ENCODE measurements at places on chromosomes 12 and 14.
A peak's percentile ranks its signal among the peaks of the same experiment; 100 is the strongest.

GRCh38 chr14:81986005-81986404 is 452.4 kb upstream of the SEL1L start:
- no peak for ATAC-seq

GRCh38 chr12:53974084-53975063 is at the start of gene HOTAIR:
Gene HOTAIR, minus strand, starts transcription at chr12:53974954.
- ATAC-seq: no peak

- ATAC-seq: no peak
Measured at GRCh38 chr12:43293396-43293795, 258.6 kb downstream of the ADAMTS20 start.

- no peak for ATAC-seq
Measured at GRCh38 chr14:100780646-100781355, 45.1 kb upstream of the MEG3 start.

GRCh38 chr12:64679487-64680001 is 69.2 kb downstream of the RASSF3 start:
- ATAC-seq: peak; percentile 78

- ATAC-seq: peak; percentile 51
Measured at GRCh38 chr12:13000616-13000924, 505 bp upstream of the HEBP1 start.

DNA sequence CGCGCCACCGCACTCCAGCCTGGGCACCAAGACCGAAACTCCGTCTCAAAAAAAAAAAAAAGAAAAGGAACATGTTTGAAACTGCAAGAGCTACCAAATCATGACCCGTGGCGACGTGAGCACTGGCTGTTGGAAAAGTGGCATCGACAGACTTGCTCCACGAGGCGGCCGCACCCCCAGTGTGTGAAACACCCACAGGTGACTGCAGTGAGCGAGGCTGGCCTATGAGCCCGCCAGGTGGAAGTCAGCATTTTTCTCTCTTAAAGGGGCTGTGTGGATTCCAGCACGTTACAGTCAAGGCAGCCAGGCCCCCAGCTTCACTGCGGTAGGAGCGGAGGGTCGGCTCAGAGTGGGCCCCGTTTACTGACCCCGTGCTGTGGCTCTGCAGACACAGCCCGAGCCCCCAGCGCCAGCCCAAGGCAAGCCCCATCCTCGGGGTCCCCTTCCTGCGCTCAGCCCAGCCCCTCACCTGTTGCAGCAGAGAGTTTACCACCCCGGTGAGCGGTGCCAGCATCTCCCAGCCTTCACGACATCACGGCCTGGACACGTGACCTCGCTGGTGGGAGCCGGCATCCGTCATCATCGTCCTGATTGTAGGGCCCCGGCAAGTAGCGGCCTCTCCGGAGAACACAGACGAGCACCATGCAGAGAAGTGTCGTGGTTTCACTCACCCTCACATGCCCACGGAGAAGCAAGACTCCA is 54.3 kb upstream of the FBRSL1 start:
- no peak for ATAC-seq

- no peak for ATAC-seq
Measured at GRCh38 chr12:101832030-101832429, 1.3 kb upstream of the GNPTAB start.

DNA sequence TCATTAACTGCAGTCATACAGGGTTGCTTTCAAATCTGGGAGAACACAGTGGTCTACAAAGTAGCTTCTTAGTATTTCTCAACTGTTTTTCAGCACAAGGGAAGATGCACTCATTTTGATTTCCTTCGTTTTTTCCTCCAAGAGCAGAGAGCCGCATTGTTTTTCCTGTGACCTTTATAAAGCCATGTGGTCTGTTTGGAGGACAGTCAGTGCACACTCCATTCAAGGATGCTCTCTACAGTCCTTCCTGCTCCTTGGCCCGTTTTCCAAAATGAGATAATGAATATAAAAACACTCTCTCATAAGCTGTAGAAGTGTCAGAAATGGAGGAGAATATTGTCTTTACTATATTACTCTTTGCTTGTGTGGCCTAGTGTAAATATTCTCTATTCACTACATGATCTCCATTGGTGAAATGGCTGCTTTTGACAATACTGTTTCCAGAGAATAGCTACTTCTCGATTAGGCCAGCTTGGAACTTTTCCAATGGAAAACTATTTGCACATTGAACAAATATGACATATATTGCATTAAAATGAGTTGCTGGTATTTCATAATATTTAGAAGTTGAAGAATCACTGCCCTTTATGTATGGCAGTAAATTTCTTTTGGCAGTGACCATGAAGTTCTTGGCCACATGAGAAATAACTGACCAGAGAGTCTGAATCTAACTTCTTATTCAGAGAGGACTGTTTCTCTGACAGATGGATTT is 393.1 kb upstream of the RGS6 start:
- no peak for ATAC-seq

GRCh38 chr14:104577847-104578301 is 1.7 kb upstream of the C14orf180 start:
- no peak for ATAC-seq

DNA sequence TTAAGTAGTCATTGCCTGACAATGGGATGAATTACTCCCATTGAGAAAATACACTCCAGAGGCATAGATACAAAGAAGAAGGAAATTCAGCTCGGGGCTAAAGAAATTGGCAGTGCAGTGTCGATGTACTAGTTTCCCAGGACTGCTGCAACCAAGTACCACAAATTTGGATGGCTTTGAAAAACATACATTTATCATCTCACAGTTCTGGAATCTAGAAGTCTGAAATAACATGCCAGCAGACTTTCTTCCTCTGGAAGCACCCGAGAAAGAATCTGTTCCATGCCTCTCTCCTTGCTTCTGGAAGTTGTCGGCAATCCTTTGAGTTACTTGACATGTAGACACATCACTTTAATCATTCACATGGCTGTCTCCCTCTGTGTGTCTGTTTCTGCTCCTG is 101.9 kb downstream of the TMTC3 start:
- no peak for ATAC-seq

GRCh38 chr14:77782202-77782601 is 17.7 kb upstream of the ADCK1 start:
- ATAC-seq: no peak

DNA sequence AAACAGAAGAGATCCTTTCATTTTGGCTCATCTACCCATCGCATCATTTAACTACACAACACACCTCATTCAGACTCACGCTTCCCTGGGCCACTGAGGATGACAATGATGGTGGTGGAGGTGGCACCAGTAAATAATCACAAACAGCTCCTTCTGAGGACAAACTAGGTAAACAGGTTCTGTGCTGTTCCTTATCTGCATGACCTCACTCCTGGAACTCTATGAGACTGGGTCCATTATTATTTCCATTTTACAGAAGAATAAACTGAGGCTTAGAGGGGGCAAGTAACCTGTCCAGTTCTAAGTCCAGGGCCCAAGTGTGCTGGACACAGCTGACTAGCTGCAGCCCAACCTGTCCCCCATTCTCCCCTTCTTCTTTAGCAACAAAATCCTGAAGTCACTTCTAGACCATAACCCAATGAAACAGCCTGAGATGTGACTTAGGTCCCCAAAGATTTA is 50.4 kb downstream of the ITPK1 start:
- ATAC-seq: peak; percentile 57

DNA sequence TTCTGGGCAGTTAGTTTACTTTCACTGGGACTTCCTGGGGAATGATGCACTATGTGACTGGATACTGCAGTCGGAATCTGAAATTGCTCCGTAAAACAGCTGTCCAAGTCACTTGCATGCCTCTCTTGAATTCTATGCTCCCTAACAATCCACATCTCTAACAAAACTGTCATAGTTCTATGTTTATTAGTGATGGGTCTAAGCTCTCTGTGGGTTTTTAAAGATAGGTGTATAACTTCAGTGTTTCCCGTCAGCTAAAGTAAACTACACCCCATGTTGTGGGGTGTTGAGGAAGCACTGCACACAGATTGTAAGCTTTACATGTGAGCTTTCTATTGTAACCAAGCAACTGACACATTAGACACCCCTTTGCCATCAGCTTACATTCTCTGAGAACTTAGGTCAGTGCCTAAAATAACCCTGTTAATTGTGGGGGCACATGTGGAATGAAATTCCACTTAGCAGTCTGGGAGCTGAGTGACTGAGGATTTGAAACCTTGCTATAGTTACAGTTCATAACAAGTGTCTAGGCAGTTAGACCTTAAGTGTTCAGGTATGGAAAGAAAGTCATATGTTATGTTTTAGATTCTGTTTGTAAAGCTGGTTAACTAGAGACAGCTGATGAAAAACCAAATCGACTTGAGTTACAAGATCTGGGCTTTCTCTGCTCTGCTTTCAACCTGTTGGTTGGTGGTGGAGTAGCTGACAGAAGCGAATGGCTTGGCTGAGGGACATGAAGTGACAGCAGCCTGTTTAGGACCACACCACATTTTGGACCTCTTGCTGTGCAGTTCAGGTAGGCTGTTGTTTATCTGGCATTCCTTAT is 165.7 kb downstream of the AKAP6 start:
- no peak for ATAC-seq

- ATAC-seq: no peak
Measured at GRCh38 chr14:20468764-20469241, 403 bp upstream of the PNP start.

GRCh38 chr12:11669348-11669747 is 19.9 kb downstream of the ETV6 start:
- no peak for ATAC-seq

- ATAC-seq: no peak
Measured at GRCh38 chr14:72576258-72576657, 317.6 kb downstream of the DPF3 start.

DNA sequence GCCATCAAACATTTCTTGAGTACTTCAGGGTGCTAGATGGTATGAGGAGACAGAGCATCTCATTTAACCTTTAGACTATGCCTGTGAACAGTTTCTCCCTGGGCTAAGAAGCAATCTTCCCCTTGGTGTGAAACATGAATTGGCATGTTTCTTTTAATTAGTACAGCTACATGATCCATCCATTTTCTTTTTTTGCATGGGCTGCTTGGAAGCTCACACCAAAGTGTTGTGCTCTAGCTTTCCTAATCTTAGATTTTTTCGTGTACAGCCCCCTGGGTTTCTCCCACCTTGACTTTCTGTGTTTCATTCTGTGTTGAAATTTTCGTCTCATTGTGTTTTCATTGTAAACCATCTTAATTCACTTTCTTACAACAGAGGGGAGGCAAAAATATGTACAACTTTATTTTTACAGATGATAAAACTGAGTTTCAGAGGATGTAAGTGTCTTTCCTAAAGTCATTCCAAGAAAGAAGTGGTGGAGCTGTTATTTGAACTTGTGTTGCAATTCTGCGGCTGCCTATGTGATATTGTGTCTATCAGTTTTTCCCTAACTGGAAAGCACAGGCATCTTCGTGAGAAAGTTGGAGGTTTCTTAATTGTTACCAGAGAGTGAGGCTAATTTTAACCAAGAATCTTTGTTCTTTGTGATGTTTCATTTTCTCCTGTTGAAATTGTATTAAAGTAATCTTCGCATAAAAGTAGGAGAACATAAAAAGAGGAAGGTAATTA is 64.5 kb downstream of the DAAM1 start:
- ATAC-seq: no peak

DNA sequence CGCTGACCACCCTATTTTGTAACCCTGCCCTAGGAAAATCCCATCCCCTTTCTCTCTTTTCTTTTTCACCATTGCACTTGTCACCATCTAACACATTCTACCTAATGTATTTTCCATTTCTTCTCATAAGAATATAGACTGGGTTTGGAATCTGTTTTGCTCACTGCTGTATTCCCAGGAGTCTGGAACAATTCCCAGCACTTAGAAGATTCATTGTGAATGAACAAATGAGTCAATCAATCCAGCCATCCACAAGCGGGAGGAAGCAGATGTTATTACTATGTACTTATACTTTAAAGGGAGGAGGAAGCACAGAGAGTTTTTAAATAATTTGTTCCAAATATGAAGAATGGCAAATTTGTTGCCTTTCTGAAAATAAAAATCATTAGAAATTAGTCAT is 142.1 kb downstream of the KIF21A start:
- no peak for ATAC-seq

DNA sequence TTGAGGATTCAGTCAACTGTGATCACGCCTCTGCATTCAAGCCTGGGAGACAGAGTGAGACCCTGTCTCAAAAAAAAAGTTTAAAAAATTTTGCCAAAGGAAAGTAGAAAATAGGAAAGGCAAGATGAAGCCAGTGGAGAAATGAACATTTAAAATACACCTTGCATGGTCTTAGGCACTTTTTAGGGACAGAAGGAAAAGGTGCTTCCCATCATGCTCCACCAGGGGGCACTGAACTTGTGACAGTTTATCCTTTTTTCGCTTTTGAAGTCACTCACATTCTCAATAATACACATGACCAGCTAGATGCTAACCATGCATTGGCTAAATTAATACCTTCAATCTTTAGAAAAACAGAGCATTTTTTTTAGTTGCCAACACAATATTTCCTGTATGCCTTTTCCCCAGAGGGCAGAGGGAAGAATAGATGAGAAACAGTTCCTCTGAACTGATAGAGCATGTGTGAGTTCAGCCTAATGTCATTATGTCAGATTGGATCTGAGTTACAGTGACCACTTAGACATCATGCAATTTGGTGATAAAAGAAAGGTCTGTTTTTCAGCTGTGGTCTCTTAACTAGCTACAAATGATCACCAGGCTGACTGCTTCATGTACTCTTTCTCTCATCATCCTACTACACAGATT is 221.8 kb upstream of the SSTR1 start:
- no peak for ATAC-seq

- peak; percentile 31 for ATAC-seq
Measured at GRCh38 chr12:1189163-1189562, 198.1 kb downstream of the ERC1 start.

DNA sequence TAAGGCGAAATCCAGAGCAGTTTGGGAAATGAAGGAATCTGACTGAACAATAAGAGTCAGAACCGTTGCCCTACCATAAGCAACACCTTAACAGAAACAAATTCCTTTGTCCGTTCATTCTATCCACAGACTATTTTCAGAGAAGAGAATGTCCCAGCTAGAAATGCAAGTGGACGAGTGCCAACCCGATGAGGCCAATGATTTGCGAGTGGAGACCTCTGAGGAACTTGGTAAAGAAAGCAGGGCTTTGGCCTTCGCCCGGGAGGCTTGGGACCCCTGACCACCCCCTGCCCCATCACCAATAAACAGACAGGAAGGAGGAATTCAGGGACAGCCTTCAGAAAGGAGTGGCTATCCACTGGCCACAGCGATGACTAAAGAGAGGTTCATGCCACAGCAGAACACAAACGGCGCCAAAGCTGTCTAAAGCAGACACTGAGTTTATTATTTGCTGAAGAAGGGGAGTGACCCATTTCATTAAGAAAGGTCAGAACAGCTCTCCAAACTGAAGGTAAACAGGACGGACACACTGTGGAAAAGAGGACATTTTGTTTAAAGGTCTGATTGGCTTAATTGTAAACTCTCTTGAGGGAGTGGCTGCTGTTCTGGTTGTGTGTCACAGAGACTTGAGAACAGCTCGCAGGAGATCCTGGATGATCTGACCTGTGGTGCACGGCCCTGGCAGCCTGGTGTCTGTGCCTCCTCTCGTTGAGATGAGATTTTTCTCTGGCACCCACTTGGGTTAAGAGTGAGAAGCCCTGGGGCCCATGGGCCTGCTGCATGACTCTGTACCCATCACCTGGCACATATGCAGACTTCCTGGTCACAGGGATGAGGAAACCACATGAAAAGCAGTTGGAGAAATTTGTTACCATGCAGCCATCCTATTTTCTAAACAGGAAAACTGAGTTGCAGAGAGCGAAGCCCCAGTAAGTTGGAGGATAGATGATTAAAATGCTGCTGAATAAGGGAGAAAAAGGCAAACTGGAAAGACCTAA is 142.0 kb upstream of the PZP start:
- ATAC-seq: no peak

- ATAC-seq: no peak
Measured at GRCh38 chr12:60819794-60820193, 1224.0 kb downstream of the SLC16A7 start.
